ENCODE measurements at places on chromosomes 3 and 15.
A peak's percentile ranks its signal among the peaks of the same experiment; 100 is the strongest.

GRCh38 chr15:74517096-74517495 lies 23.9 kb upstream of the ARID3B start:
- DNase-seq, result no peak

GRCh38 chr15:91552555-91552954 lies 301.0 kb upstream of the SLCO3A1 start:
- no peak for DNase-seq

GRCh38 chr3:188036375-188037194 lies 117.4 kb upstream of the LPP start:
- DNase-seq, result no peak

DNA sequence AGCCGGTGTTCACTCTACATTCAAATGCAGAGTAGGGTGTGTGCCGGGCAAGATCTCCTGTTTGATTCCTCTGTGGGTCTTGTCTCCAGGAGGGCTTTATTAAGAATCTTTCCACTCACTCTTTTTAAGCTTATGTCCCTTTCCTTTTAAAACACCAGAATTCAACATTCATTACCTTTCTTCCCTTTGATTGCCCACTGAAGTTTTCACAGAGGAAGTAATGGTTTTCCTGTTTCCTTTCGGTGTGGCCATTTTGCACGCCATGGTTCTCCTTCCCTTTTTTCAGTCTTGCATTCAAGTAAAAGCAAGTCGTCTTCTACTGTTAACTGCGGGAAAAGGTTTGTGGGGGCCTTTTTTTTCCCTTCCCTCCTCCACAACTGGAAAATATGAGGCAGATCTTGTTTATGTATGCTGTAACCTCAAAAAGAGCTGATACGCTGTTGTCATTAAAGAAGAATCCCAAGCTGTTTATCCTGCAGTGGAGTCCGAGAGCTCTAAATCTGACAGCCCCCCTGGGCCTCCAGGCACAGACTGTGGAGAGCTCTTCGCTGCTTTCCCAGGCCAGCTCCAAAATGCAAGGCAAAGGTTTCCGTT lies 40.5 kb downstream of the FILIP1L start:
- no peak for DNase-seq

- DNase-seq, result peak; percentile 41
Observed at GRCh38 chr15:74988007-74988800, 7.2 kb upstream of the SCAMP5 start.

DNA sequence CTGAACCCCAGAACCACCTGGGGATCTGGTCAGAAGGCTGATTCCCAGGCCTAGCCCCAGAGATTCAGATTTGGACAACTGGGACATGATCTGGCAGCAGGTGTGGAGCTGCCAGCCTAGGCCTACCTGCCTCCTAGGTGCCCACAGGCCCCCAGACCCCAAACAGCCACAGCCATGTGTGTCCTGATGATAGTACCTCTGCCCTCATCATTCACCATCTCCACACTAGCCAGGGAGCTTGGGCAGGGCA lies 34.7 kb downstream of the HMCES start:
- DNase-seq, result no peak

GRCh38 chr3:185729337-185730055 lies 95.3 kb downstream of the IGF2BP2 start:
- peak; percentile 91 for DNase-seq

DNA sequence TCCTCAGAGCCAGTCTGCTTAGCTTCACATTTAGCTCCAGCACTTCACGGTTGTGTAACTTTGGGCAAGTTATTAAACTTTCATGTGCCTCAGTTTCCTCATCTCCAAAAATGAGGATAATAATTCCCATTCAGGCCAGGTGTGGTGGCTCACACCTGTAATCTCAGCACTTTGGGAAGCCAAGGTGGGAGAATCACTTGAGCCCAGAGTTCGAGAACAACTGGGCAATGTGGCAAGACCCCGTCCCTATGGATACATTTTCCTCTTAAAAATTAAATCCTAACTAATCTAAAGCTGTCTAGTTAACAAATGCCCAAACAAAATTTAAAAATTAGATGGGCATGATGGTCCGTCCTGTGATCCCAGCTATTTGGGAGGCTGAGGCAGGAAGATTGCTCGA lies 7.2 kb downstream of the RCN2 start:
- no peak for DNase-seq

- no peak for DNase-seq
Observed at GRCh38 chr3:102114264-102114979, 265.1 kb downstream of the NFKBIZ start.

DNA sequence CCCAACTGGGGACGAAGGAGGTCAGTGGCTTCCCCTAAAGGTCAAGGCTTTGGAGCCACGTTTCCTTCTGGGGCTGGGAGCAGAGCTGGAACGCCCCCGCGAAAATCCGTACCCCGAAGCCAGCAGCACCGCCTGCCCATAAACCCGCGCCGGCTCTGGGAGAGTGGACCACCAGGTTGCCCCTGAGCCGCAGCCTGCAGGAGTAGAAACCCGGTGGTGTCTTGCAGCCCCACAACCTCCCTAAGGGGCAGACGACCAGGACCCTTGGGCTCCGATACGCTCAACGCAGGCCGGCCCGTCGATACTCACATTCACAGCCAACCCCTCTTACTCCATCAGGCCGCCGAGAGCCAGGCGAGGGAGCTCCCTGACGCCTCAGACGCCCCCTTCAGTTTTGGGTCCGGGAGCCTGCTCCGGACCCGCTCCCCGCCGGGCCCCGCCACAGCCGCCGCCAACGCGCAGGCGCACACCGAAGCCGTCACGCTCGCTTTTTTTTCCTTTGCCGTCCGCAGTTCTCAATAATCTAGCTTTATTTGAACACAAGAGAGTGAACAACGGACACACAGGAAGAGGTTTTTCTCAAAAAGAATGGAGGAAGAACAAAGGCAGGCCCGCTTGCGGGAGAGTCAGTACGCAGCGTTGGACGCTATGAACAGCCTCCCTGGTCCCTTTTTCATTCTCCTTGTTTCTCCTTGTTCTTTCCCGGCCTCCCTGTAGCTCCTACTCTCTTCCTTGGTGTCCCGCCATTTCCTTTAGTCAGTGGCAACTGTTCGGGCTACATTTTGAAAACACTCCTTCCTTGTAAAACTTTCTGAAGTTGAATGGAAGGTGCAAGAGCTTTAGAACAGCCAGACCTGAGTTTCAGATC lies at the start of gene ZNF106:
ZNF106 (minus strand) TSS at position 471 of the 868 bp plus-strand sequence. CDS start 18,852 bp downstream, outside the sequence.
- peak; percentile 94 for DNase-seq

GRCh38 chr3:77055841-77056341 lies 16.0 kb downstream of the ROBO2 start:
- no peak for DNase-seq

DNA sequence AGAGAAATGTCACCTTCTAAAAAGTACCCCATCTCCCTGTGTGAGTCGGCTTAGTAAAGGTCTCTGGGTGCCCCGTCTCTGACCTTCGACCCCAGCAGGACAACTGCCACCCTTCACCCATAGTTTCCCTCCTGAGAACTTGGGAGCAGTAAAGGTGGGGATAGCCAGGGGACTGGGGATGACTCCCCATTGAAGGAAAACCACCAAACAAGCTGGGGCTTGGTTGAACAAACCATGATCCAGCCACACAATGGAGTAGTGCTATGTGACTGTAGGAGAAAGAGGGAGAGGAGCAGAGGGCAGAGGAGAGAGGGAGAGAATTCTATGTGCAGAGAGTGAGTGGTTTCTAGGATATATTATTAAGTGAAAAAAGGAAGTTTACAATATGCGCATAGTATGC lies 33.7 kb downstream of the IDH3A start:
- DNase-seq, result no peak

DNA sequence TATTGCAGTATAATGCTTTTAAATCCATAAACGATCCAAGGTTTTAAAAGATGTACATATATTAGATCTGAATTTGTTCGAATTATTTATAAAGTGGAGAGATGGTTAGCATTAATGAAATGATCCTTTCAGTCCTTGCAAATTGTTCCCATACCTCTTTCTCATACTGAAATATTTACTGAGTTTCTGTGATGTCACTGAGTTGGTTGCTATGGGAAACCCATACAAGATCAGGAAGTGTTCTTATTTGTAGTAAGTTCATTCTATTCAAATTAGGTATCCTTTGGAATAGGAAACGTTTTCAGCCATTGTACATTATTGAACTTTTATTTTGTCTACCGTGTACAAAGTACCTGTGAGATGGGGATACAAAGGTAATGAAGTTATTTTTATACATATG lies 73.2 kb upstream of the CHL1 start:
- DNase-seq, result no peak

DNA sequence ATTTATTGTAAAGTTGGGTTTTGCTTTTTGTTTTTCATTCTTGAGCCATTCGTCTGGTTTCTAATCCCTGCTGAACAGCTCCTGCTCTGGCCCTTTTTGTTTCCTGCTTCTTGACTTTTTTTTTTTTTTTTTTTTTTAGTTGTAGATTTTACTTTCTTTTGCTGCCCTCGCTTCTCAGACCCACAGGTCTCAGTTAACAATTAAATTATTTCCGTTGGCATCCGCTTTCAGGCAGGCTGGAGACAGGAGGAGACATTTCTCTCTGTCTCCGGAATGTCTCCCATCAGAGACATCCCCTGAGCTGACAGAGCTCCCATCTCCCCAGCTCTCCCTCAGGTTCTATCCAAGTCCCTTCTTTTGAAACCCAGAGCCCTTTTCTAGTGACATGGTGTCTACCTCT lies 68.6 kb downstream of the SLC6A6 start:
- no peak for DNase-seq

DNA sequence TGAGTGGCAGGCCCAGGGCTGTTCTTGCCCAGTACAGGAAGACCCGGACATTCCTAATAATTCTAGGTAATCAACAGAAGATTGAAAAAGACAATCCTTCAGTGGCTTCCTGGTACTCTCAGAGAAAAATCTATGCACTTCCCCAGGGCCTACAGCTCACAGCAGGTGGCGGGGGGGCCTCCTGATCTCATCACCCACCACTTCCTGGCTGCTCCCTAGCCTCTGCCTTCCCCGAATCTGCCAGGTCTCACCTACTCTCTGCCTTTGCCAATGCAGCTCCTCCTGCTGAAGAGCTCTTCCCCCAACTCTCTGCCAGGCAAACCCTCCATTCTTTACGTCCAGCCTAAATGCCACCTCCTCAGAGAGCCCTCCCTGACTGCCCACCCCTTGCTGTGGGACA lies 37.5 kb downstream of the EHD4 start:
- DNase-seq, result no peak

DNA sequence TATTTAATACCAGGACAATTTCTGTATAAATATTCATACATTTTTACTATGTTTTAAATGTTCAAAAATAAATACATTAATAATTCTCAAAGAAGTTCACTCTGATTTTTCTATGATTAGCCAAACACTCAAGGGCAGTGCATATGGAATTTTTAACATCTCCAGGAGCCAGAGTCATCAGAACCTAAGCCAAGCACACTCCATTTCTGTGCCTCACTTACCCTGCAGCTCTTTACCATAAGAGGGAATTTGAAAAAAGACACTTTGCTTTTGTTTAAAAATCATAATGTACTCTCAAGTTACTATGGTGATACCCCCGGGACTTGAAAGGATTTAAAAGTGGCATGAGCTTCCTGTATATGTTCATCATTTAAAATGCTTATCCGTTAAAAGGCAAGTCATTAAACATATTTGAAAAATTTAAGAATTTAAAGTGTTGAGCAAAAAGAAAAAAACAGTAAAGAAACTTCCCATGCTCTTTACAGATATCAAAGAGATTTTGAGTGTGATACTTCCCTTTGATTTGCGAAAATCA lies 747.4 kb upstream of the NECTIN3 start:
- no peak for DNase-seq
